ENCODE measurements at places on chromosomes 4 and X. TPM values are rescaled to one million over a fixed set of nuclear protein-coding genes. Genes with fewer than 3 reads are reported as not detected.

The DOCK11 gene
- total RNA-seq: 16.7 TPM

The GPR173 gene
- total RNA-seq: 3.1 TPM

The PCYT1B gene
- 1.3 TPM for total RNA-seq

The QDPR gene
- total RNA-seq: 49.9 TPM

The SSX1 gene
- total RNA-seq: not detected

Data from tongue (tissue), 3 donors.